ENCODE measurements at places on chromosomes 11 and 22.
A peak's percentile ranks its signal among the peaks of the same experiment; 100 is the strongest.

DNA sequence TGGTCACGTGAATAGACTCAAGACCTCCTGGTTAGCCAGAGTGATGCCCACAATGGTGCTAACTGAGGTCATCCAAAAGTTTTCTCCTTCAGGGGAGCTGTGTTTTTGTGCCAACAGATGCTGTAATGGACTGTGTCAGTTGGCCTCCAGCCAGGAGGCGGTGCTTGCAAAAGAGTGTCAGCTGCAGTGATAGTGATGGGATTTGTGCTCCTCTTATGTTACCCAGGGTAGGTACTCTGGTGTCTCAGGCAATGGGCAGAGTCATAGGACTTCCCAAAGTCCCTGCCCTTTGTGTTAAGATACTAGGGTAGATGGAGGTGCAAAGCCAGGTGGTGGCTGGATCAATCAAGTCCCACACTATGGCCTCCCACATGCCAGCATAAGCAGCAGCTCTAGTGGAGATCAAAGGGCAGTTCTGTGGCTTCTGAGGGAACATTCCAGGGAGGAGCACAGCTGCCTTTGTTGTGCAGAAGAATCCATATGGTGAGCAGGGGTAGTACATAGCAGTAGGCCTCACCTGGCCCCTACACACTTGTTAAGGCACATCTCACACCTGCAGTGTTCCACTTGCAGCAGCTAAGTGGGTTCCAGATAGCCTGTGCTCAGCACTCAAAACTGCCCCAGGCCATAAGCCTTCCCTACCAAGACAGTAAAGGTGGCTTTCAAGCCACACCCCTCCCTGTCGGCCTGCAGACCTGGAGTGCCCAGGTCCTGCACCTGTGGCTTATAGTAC is 9.4 kb upstream of the FANCF start:
- no peak for DNase-seq

- DNase-seq = peak; percentile 76
These were observed 131.8 kb downstream of the UVRAG start for GRCh38 chr11:75946531-75947530.

DNA sequence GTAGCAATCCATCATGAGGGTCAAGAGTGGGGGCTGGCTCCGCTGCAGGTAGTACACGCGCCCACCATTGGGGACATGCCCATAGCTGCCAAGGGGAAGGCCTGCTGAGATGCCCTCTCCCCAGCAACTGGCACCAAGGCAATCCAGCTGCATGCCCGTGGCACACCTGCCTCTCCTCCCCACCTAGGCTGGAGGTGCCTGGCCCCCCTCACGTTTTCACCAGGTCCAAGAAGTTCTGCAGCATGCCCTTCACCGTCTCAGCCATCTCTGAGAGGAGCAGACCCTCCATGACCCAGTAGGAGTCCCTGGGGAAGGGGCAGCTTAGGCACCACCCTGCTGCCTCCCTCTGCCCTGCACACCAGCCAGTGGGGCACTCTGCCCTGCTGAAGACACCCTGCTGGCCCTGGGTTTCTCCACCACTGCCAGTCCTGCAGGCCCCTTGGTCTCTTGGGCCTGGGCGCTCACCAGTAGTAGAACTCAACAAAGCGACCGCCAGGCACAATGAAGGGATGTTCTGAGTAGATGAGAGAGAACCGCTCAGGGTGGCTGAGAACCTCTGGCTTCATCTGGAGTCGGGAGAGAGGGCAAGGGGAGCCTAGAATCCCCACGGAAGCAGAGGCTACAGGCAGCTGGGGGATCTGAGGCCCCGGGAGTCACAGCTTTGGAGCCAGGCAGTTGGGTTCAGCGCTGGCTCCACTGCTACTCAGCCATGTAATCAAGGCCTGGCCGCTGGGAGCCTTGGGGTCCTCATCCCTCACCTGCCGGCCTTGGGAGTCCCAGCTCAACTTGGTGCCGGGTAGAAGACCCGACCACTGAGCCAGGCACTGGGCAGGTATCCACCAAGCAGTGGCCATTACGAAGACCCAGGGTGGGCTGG is 17.8 kb downstream of the TREH start:
- no peak for DNase-seq

- DNase-seq = no peak
These were observed 33.9 kb upstream of the CLTCL1 start for GRCh38 chr22:19325296-19325948.

- no peak for DNase-seq
These were observed 2.1 kb downstream of the LGALS1 start for GRCh38 chr22:37677493-37677974.

DNA sequence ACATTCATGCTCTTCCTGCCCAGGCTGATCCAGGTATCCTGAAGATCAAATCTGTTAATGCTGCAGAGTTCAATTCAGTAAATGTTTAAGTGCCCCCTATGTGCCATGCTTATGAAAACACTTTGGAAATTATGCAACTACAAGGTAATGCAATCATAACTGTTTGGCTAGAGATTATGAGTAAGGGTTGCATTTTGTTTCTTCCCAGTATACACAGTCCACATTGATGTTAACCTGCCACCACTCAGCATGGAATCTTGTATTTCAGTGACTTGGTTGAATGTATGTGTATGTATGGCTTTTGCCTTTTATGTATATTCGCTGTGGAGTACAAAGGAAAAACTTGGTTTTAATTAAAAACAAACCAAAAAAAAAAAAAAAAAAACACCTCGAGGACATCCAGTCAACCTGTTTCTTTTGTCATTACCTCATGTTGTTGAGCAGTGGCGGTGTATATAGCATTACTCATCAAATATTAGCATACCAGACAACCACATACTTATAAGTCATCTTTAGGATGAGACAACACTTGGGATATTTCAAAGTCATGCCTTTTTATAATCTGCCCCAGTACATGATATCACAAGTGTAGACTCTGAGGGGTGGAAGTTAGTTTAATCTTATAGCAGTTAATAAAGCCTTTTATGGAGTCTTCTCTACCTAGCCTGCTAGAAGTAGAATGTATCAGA is 86.1 kb upstream of the HORMAD2 start:
- no peak for DNase-seq

GRCh38 chr11:83564870-83565269 is 278.7 kb upstream of the CCDC90B start:
- DNase-seq = no peak

DNA sequence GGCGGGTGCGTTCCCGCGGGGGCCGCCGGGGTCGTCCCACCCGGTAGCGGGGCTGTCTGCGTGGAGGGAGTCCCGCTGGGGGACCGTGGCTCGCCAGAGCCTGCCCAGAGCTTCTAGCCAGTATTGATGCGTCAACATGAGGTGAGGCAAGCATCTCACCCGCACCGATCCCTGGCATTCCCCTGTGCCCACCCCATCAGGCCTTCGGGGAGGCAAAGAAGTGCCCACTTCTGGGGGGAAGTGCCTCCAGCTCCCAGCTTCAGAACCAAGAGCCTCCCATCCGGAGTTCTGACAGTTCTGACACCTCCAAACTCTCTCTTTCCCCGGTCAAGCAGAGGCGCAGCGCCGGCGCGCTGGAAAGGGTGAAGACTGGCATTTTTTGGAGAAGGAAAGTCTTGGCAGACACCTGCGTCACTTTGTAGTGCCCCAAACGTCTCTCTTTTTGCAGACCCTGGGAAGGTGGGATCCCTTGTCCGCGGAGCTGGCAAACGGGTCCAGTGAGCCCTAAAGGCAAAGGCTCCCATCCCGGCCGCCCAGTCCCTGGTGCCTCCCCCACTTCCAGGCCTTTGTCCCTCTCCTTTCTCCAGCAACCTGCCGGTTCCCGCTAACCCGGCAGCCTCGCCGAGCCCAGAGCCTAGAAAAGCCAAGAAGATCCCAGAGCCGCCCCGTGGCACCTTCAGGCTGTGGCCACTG is 3.2 kb upstream of the PAX6 start:
- no peak for DNase-seq

- no peak for DNase-seq
These were observed 37.5 kb upstream of the RTL6 start for GRCh38 chr22:44535362-44536095.

DNA sequence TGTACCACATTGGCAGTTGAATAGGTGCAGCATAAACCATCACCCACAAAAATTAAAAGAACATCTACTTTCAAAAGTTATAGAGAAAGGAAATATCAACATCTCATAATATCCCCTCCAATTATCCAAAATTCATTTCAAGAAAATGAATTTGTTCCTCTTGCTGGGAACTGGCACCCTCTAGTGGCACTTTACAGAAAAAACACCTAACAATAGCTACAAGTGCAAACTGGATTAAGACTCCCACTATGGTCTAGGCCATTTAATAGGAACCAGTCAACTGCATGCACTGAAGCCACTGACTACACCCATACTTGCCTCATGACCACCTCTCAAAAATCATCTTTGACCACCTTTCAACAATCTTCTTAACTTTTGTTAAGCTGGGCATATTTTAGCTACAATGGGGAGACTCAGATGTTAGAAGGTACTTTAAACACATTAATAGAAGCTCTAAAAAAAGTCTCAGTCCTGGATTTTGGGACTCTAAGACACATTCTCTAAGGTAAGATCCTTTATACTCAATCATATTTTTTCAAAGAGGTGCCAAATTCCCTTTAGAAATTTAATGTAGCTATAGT is 17.3 kb downstream of the TRAF6 start:
- no peak for DNase-seq

GRCh38 chr11:70423523-70424505 is 25.5 kb downstream of the CTTN start:
- DNase-seq = no peak

- DNase-seq = peak; percentile 74
These were observed 40.3 kb downstream of the BUD13 start for GRCh38 chr11:116732271-116733042.

GRCh38 chr11:561148-562003 is 606 bp downstream of the RASSF7 start:
- DNase-seq = no peak

DNA sequence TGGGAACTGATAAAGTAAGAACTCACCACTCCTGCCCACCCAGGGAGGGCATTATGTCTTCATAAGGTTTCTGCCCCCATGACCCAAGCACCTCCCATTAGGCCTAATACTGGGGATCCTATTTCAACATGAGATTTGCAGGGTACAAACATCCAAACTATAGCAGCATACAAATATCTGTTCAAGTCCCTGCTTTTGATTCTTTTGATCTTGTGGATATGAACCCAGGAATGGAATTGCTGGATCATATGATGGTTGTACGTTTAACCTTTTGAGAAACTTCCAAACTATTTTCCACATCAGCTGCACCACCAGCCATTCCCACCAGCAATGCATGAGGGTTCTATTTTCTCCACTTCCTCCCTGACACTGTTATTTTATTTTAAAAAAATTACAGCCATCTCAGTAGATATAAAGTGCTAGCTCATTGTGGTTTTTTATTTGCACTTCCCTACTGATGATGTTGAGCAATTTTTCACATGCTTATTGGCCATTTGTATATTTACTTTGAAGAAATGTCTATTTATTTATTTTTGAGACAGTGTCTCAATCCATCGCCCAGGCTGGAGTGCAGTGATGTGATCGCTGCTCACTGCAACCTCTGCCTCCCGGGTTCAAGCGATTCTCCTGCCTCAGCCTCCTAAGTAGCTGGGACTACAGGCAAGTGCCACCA is 7.1 kb upstream of the ATG16L2 start:
- DNase-seq = no peak

- no peak for DNase-seq
These were observed 15.6 kb downstream of the DCUN1D5 start for GRCh38 chr11:103076361-103076760.

DNA sequence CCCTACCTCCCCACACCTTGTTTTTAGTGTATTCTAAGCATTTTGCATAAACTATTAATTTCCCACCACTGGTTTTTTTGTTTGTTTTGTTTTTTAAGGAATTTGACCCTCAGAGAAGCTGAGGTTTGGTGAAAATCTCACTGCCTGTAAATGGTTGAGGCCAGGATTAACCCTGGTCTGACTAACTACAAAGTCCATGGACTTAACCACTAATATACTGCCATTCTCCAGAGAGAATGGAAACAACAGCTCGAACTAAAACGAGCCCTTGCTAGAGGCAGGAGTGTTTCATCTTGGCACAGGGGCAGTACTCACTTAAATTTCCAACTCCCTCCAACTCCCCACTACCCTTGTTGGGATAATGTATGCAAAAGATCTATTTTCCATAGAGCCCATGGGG is 3.0 kb downstream of the CTNND1 start:
- no peak for DNase-seq

DNA sequence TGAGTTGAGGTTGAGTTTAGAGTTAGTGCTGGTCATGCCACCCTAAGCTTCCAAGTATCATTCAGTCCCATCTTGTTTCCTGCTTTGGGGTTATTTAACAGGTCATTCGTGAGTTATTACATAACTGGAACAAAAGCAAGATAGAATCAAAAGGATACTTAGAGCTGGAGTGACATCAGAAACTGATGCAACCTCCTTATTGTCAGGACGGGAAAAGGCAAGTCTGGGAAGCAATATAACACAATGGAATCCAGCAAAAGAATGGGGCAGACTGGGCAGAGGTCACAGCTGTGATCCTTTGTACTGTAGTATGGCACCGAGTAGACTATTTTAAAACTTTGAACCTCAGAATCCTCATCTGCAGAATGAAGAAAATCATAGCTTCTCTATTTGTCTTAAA is 4.4 kb upstream of the PRSS23 start:
- DNase-seq = no peak
